Caki2 (cell line): ENCODE measurements at places on chromosomes 4 and X.

- DNase-seq, result no peak
Measured at GRCh38 chr4:174069848-174070330, 213.6 kb downstream of the FBXO8 start.

- no peak for DNase-seq
Measured at GRCh38 chrX:110006821-110007375, 4.0 kb downstream of the TMEM164 start.

DNA sequence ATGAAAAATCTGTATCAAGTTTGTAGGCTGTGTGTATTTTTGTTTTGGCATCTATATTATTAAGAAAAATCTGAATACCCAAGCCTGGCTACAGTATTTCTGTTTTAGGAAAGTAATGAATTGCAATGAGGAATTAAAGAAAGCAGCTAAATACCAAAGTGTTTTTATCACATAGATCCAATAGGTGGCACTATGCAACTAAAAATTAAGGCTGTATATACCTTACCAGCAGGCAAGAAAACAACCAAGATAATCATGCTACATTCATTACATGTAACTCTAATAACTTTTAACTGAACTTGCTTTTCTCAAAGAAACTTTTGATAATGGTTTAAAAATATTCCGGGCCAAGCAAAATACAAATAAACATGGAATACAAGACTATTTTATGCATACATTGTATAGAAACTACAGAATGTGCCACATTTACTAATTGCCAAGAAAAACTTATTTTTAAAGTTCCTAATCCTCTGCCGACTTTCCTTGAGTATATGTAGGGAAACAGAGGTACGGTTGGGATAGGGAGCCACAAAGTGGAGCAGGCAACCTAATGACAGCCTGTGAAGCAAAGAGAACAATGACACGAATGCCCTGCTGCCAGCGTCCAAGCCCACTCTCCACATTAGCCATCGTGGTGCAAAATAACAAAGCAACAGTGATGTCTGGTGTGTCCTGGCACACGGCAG, 63.7 kb downstream of the SEC24D start:
- peak; percentile 15 for DNase-seq

DNA sequence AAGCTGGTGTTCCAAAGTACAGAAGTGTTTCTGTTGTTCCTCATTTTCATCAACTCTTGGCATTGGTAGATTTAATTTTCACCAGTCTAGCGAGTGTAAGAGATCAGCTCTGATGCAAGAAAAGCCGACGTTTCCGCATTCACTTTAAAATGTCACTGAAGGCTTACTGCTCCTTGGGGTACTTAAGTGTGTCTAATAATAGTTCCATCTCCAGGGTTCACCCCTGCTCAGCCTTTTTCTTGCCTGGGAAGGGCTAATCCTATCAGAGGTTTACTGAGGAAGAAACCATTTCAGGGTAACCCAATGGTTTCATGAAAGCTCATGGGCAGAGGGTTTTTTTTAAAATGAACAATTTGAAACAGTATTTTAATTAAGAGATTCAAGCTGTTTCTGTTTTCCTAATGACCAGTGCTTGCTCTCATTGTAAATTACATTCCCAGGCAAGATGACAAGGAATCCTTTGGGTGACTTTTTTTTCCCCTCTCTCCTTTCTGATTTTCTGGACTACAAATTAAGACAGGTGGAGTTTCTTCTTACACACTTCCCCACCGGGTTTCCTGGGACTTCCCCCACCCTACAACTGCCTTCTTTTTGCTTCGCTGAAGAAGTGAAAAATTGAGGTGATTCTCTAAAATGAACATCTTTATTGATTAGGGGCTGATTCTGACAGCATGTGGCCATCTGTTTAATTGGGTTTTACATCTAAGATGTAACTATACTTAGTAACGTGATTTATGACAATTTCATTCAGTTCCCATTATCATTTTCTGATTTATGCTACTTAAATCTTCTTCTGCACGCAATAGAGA, 78.7 kb upstream of the CBLL2 start:
- no peak for DNase-seq

GRCh38 chr4:174358829-174359228, 75.1 kb downstream of the CEP44 start:
- DNase-seq, result peak; percentile 26

- DNase-seq, result no peak
Measured at GRCh38 chrX:149948016-149948415, 9.7 kb upstream of the EOLA2 start.

DNA sequence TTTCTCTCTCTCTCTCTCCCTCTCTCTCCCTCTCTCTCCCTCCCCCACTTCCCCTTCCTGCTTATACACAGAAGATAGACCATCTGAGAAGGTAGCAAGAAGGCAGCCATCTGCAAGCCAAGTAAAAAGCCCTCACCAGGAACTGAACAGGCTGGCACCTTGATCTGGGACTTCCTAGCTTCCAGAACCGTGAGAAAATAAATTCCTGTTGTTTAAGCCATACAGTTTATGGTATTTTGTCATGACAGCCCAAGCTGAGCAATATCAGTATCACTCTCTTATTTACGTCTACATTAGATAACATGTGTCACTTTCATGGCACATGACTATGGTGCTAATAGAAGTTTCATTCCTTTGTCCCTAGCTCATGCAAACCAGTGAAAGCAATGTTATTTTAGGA, 581.1 kb downstream of the INPP4B start:
- DNase-seq, result no peak

GRCh38 chrX:45134315-45134731, 66.4 kb downstream of the DIPK2B start:
- no peak for DNase-seq

DNA sequence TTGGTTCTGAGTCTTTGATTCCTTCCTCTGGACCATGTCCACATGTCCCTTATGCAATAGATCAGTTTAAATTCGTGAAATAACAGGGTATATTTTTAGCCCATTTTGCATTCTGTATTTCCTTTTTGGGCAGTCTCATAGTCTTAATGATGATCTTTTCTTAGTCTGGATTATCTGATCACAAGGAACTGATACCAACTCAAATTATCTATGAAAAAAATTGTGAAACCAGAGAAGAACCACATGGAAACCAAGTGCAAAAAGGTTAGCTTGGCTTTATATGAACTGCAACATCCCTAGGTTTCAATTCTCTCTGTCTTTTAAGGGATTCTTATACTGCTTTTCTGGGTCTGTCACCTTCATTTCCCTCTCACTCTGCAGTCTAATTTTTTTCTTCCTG, 608.6 kb upstream of the AADAT start:
- no peak for DNase-seq

DNA sequence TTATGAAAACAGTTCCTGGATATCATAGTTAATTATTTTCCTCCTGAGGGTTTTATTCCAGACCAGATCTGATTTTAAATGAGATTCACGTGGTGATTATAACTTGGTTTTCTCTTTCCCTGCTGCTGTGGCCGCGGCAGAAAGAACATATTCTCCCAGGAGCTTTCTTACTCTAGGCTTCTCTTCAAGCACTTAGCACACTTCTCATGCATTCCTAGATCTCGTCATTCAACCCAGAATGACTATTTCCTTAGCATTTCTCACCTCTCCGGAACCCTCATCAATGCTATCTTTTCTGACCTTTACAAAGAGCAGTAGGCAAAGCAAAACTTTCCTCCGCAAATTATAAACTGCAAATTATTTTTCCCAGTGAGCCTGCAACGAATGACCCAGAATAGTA, 122.9 kb downstream of the GPAT3 start:
- DNase-seq, result no peak

- DNase-seq, result no peak
Measured at GRCh38 chrX:12307961-12308360, 169.7 kb downstream of the FRMPD4 start.

- DNase-seq, result peak; percentile 73
Measured at GRCh38 chr4:8303485-8304281, 34.1 kb downstream of the HTRA3 start.

GRCh38 chr4:2048831-2049230, 10.3 kb upstream of the NAT8L start:
- DNase-seq, result peak; percentile 10

DNA sequence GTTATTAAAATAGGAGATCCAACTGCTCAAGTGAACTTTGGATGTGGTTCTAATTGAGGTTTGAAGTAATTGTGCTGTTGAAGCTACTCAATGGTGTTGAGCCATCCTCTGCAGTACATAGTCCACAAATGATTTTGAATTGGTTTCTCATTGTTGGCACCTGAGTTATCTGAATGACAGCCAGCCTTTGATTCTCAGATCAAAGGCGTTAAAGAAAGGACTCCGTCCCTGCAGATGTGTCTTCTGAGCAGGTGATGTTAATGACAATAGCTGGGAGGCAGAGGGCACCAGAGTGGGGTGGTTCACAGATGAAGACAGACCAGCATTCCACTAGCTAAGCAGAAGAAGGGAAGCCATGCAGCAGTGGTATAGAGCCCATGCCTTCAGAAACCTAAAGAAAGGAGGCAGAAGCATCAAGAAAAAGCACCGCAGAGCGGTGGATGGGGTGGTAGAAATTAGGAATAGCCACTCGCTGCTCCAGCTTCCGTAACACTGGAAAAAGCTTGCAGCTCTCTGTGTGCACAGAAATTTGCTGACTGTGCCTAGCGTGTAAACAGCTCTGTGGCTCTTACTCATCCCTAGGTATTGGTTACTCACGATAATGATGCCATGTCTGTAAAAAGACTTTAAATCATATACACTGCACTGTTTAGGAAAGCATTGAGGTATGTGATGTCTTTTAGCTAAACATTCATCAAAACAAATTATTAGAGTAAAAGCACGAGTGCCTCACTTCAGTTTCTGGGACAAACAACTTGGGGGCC, 79.2 kb upstream of the CLCN4 start:
- no peak for DNase-seq

DNA sequence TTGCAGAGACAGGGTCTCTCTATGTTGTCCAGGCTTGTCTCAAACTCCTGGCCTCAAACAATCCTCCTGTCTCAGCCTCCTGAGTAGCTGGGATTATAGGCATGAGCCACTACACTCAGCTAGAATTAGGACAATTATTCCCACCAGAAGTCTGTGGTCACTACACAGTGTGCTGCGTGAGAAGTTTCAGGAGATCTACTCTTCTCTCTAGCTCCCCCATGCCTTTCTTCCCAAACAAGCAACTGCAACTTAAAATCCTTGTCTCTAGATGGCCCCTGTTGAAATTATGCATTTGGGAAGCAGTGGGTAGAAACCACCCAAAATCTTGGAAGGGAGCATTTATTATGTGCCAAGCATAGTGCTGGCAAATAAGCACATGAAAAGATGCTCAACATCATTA, 21.1 kb upstream of the MAP7D3 start:
- no peak for DNase-seq

DNA sequence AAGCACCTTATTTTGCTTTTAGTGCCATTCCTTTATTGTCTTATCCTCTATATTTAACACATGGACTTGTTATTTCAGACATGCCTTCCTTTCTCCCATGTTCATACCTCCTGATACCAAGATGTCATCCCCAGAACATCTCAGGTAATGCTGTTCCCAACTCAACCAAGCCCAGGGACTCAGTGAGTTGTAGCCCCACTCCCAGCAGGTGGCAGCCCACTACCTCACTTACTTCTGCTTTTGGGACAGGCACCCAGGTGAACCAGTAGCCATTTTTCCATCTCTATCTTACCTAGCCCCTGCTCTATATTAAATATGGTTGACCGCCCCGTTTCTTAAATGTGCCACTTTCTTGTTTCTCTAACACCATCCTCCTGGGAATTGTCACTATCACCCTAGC, 199.0 kb downstream of the DCHS2 start:
- no peak for DNase-seq

DNA sequence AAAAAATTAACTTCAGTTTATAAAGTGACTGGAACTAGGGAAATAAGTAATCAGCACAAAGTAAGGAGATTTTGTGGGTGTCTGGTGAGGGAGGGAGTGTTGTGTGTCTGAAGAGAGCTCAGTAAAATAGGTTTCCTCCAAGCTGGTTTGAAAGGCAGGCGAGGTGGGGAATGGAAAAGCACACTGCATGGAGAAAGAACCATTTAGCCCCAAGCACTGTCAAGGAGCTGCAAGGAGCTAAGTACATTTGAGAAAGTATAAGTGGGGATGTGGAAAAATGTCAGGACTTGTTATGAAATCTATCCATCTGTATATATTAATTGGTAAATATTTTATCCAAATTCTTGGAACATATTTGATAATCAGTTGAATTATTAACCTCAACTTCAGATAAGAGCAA, 956 bp downstream of the C4orf51 start:
- no peak for DNase-seq

DNA sequence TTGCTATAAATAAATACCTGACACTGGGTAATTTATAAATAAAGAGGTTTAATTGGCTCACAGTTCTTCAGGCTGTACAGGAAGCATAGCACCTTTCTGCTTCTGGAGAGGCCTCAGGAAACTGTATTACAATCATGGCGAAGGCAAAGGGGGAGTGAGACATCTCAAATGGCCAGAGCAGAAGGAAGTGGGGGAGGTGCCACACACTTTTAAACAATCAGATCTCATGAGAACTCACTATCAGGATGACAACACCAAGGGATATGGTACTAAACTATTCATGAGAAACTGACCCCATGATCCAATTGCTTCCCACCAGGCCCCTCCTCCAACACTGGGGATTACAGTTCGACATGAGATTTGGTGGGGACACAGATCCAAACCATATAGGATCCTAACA, 11.7 kb upstream of the TCEAL9 start:
- no peak for DNase-seq

DNA sequence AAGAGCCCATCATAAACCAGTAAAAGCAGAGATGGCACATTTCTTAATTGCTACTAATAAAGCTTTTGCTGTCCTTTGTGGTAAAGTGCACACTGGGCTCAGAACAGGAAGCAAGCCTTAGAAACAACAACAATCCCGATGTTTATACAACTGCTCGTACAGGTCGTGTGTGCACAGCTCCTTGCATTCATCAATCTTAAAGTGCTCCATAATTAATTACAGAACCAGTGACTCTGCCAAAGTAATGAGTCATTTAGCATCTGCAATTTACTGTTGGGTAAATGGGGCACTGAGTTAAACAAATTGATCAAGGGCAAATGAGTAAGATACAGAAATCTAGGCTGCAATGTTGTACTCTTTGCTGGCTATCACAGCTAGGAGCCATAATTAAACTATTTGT, 61.3 kb upstream of the TXK start:
- DNase-seq, result peak; percentile 33

DNA sequence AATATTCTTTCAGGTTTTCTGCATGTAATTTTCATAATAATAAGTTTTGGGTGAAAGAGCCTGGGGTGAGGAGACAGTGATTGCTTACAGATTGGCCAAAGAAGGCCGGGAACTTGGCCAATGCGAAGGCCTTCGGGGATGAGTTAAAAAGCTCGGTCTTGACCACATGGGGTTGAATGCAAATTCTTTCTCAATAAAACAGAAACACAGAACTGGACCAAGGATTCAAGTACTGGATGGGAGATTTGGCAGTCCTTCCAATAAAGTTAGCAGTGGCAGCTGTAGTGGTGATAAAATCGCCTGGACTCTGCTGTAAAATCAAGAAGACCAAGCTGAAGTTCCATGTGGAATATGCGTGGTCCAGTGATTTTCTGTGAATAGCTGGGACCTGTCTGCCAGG, 282.2 kb upstream of the KLF3 start:
- no peak for DNase-seq

- no peak for DNase-seq
Measured at GRCh38 chrX:38563030-38563429, 1.7 kb downstream of the TSPAN7 start.
